Naive thymus-derived CD8-positive, alpha-beta T cell (primary cell): ENCODE measurements at places on chromosomes 5 and 9. TPM values are rescaled to one million over a fixed set of nuclear protein-coding genes. Genes with fewer than 3 reads are reported as not detected.

Gene ENTREP1
- polyA plus RNA-seq: not detected

- no peak overlapping the region for H3K4me3 ChIP-seq
- DNase-seq: no peak
- peaks cover 9% of the 10 kb centered on the region for H3K4me1 ChIP-seq
- peak overlapping the region; percentile 41 for H3K27ac ChIP-seq
- H3K27me3 ChIP-seq: peaks cover 8% of the 10 kb centered on the region
- no peaks in the 10 kb centered on the region for H3K36me3 ChIP-seq
Observed at GRCh38 chr5:144142139-144142823, 28.2 kb downstream of the YIPF5 start.

DNA sequence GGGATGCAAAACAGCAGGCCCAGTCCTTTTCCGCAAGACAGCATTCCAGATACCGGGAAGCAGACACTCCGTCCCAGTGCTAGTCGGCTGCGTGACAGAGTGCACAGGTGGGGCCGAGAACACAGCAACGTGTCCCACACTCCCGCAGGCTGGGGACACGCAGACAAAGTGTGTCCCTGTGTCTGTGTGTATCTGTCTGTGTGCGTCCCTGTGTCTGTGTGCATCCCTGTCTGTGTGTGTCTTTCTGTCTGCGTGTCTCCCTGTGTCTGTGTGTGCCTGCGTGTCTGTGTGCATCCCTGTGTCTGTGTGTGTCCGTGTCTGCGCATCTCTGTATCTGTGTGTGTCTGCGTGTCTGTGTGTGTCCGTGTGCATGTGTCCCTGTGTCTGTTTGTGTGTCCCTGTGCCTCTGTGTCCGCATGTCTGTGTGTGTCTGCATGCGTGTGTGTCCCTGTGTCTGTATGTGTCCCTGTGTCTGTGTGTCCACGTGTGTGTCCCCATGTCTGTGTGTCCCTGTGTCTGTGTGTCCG is 137.0 kb downstream of the MRPL36 start:
- H3K36me3 ChIP-seq: peaks cover 5% of the 10 kb centered on the region
- DNase-seq: no peak
- no peak overlapping the region for H3K27ac ChIP-seq
- H3K27me3 ChIP-seq: peaks cover 51% of the 10 kb centered on the region

GRCh38 chr5:94422812-94423211 is 195.6 kb downstream of the KIAA0825 start:
- no peaks in the 10 kb centered on the region for H3K4me1 ChIP-seq
- H3K27ac ChIP-seq: no peak overlapping the region
- no peak overlapping the region for H3K4me3 ChIP-seq
- DNase-seq: no peak
- H3K36me3 ChIP-seq: no peaks in the 10 kb centered on the region
- no peaks in the 10 kb centered on the region for H3K27me3 ChIP-seq

- H3K4me1 ChIP-seq: no peaks in the 10 kb centered on the region
- DNase-seq: no peak
- peaks cover 16% of the 10 kb centered on the region for H3K36me3 ChIP-seq
- H3K27me3 ChIP-seq: no peaks in the 10 kb centered on the region
- no peak overlapping the region for H3K27ac ChIP-seq
Observed at GRCh38 chr5:150989695-150990094, 30.7 kb upstream of the GPX3 start.

DNA sequence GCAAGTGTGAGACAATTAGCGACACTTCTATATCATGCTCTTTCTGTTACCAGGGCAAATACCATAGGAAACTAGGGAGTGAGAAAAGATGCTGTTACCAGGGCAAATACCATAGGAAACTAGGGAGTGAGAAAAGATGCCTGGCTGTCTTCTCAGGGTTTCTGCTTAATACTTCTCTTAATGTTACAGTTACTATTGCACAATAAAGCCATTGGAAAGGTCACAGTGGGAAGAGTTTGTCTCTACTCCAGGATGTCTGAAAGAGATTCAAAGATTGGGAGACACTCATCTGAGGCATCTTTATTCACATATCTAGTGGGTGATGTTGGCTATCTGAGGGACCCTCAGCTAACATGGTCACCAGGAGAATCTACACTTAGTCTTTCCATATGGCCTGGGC is 431.7 kb upstream of the POU5F2 start:
- DNase-seq: no peak
- no peaks in the 10 kb centered on the region for H3K4me1 ChIP-seq
- no peak overlapping the region for H3K4me3 ChIP-seq
- no peaks in the 10 kb centered on the region for H3K27me3 ChIP-seq
- H3K27ac ChIP-seq: no peak overlapping the region
